ENCODE measurements at places on chromosomes 7 and 10.

GRCh38 chr7:106206826-106207541 is 77.8 kb downstream of the NAMPT start:
- no peaks in the 10 kb centered on the region for H3K36me3 ChIP-seq
- no peak for DNase-seq
- no peak overlapping the region for H3K4me3 ChIP-seq
- H3K27ac ChIP-seq: no peak overlapping the region
- no peaks in the 10 kb centered on the region for H3K4me1 ChIP-seq

DNA sequence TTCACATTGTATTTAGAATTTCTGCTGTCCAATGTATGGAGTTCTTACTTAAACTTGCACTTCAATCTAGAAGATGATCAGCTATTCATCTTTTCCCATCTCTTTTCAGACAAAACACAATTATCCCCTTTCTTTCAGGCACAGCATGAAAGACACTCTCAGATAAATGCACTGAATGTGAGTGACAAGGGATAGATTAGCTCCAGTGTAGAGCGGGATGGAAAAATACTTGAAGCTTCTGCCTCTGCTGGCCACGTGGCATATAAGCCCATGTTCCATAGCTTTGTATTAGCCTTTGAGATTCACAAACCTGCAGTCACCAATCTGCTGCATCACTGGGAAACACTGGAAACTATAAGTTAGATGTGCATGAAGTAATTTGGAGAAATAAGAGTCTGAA is 162.2 kb upstream of the FAM3C start:
- H3K27me3 ChIP-seq: no peaks in the 10 kb centered on the region
- H3K27ac ChIP-seq: no peak overlapping the region
- peak; percentile 8 for DNase-seq
- H3K36me3 ChIP-seq: no peaks in the 10 kb centered on the region
- H3K4me3 ChIP-seq: no peak overlapping the region

GRCh38 chr10:22874189-22874854 is 53.5 kb upstream of the ARMC3 start:
- no peak overlapping the region for H3K4me3 ChIP-seq
- no peak for DNase-seq
- no peaks in the 10 kb centered on the region for H3K27me3 ChIP-seq

- no peak overlapping the region for H3K4me3 ChIP-seq
- no peak for DNase-seq
Measured at GRCh38 chr7:55538538-55538937, 33.8 kb downstream of the VOPP1 start.

DNA sequence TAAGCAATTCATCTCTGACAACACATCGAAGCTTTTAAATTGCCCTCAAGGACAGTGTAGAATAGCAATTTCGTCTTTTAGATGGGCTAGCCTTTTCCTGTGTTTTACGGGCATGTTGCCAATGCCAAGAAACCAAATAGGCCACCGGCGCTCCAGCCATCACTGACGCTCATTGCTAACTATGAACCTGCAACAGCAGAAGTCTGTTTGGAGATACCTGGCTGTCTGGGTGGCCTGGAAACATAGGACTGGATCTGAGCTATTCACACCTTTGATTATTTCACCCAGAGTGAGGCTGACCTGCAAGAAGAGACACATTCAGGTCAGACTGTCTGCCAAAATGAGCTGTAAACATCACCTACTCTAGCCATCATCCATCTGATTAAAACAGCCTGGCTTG is 12.0 kb downstream of the KPNA7 start:
- no peaks in the 10 kb centered on the region for H3K27me3 ChIP-seq
- DNase-seq: no peak
- no peak overlapping the region for H3K4me3 ChIP-seq
- H3K36me3 ChIP-seq: no peaks in the 10 kb centered on the region

DNA sequence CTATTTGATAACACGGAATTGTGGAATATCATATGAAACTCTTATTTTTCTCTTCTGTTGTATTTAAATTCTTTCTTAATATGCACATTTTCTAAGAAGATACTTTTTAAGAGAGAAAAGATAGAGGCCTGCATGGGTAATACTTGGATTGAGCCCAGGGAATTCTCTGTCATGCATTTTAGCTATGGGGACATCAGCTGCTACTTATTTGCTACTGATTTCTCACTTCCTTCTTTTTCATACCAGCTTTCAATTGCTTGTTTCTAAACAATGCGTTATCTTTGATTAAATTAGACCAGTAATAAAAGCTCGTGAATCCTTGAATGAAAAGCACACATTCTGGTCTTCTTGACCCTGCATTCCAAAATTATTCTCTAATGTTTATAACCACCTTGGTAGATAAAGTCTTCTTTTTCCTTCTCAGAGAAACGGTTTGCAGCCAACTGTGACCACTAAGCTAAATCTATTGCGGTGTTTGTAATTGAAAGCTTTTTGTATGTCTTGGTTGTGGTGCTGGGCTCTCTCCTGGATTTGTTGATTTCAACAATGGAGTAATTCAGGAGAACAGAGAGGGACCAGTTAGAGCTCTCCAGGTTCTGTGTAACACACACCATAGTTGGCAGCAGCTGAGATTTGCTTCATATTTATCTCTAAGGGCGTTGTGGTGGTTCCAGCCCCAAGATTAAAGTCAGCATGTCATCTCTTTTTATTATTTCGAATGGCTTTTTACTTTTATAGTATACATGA is 139.3 kb downstream of the PPP1R9A start:
- no peak for DNase-seq
- H3K36me3 ChIP-seq: no peaks in the 10 kb centered on the region
- H3K27me3 ChIP-seq: no peaks in the 10 kb centered on the region
- H3K27ac ChIP-seq: no peak overlapping the region

DNA sequence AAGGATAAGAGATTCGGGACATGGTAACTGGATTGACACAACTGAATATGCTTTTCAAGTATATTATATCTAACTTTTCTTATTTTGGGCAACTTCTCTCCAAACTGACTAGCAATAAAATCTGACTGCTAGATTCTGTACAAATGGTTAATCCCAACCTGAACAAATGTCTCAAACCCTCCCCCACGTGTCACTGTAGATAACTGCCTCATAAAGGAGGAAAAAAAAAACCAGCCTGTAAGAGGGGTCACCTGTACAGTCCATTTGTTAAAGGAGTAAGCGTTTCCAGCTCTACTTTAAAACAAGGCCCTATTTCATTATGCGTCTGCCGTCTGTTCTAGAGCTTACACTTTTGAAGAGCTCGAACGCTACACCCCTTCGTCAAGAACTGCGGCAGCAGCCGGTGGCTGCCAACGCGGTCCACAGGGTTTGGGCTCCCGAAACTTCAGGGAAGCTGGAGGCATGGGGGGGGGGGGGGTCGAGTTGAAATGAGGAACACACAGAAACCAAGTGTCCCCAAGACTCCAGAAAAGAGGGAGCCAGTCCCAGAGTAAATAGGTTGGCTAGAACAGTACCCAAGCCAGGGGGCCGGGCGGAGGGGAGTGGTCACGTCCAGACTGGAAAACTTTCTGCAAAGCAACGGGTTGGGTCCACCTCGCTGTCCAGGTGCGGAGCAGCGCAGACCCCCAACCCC is 492 bp downstream of the COG5 start:
- no peak overlapping the region for H3K27ac ChIP-seq
- no peaks in the 10 kb centered on the region for H3K4me1 ChIP-seq
- no peak for DNase-seq

- no peak overlapping the region for H3K27ac ChIP-seq
- H3K4me1 ChIP-seq: peaks cover 9% of the 10 kb centered on the region
- no peaks in the 10 kb centered on the region for H3K27me3 ChIP-seq
Measured at GRCh38 chr7:2919256-2919655, 75.1 kb upstream of the GNA12 start.

DNA sequence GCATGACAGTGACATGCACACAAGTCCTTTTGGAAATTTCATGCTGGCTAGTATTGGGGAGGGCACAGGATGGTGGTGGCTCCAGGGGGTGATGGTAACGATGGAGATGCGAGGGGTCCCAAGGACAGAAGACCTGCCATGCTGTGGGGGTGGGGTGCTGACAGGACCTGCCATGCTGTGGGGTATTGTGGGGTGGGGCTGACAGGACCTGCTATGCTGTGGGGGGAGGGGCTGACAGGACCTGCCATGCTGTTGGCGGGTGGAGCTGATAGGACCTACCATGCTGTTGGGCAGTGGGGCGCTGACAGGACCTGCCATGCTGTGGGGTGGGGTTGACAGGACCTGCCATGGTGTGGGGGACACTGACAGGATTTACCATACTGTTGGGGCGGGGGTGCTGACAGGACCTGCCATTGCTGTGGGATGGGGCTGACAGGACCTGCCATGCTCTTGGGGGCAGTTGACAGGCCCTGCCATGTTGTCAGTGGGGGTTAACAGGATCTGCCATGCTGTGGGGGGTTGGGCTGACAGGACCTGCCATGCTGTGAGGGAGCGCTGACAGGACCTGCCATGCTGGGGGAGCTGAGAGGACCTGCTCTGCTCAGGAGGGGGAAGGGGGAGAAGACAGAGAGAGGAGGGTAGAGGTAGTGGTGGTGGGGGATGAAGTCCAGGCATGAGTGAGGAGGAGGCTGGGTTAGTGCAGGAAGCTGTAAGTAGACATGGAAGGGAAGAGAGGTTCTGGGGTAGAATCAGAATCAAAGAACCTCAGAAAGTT is 36.2 kb upstream of the RET start:
- H3K27me3 ChIP-seq: no peaks in the 10 kb centered on the region
- peaks cover 10% of the 10 kb centered on the region for H3K4me1 ChIP-seq
- no peaks in the 10 kb centered on the region for H3K36me3 ChIP-seq
- no peak overlapping the region for H3K4me3 ChIP-seq
- H3K27ac ChIP-seq: no peak overlapping the region

GRCh38 chr7:51727441-51727840 is 410.8 kb upstream of the COBL start:
- H3K4me3 ChIP-seq: no peak overlapping the region
- no peak overlapping the region for H3K27ac ChIP-seq
- H3K36me3 ChIP-seq: no peaks in the 10 kb centered on the region
- H3K27me3 ChIP-seq: no peaks in the 10 kb centered on the region
- DNase-seq: no peak

GRCh38 chr10:125231116-125231812 is 70.9 kb upstream of the CTBP2 start:
- peaks cover 14% of the 10 kb centered on the region for H3K4me1 ChIP-seq
- no peaks in the 10 kb centered on the region for H3K36me3 ChIP-seq
- H3K27ac ChIP-seq: no peak overlapping the region
- H3K27me3 ChIP-seq: peaks cover 6% of the 10 kb centered on the region
- peak; percentile 24 for DNase-seq

- no peaks in the 10 kb centered on the region for H3K36me3 ChIP-seq
- H3K4me1 ChIP-seq: peaks cover 5% of the 10 kb centered on the region
- H3K27ac ChIP-seq: no peak overlapping the region
- no peak overlapping the region for H3K4me3 ChIP-seq
- no peaks in the 10 kb centered on the region for H3K27me3 ChIP-seq
- no peak for DNase-seq
Measured at GRCh38 chr10:24991298-24991697, 24.7 kb downstream of the ENKUR start.

DNA sequence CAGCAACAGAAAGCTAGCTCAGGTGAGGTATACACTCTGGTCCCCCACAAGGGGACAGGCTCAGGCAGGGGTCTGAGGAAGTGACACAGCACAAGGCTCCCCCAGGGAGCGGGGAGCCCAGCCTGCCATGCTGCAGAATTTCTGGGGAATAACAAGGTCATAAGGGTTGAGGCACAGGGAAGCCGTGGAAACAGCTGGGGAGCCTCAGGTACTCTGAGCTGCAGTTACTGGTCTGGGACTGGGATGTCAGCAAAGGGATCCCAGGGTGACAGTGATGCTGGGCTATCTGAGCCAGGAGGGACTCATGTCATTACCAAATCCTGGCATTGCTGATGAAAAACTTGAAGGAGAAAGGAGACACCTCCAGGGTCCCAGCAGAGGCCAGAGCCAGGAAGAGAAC is 64.4 kb upstream of the NANOS1 start:
- H3K27ac ChIP-seq: no peak overlapping the region
- H3K4me1 ChIP-seq: no peaks in the 10 kb centered on the region
- no peaks in the 10 kb centered on the region for H3K27me3 ChIP-seq
- DNase-seq: no peak
- no peaks in the 10 kb centered on the region for H3K36me3 ChIP-seq
- no peak overlapping the region for H3K4me3 ChIP-seq

- H3K4me3 ChIP-seq: peak overlapping the region; percentile 39
- peaks cover 30% of the 10 kb centered on the region for H3K4me1 ChIP-seq
- no peaks in the 10 kb centered on the region for H3K27me3 ChIP-seq
- peak overlapping the region; percentile 90 for H3K27ac ChIP-seq
Measured at GRCh38 chr10:21315645-21316220, 209.7 kb downstream of the SKIDA1 start.

DNA sequence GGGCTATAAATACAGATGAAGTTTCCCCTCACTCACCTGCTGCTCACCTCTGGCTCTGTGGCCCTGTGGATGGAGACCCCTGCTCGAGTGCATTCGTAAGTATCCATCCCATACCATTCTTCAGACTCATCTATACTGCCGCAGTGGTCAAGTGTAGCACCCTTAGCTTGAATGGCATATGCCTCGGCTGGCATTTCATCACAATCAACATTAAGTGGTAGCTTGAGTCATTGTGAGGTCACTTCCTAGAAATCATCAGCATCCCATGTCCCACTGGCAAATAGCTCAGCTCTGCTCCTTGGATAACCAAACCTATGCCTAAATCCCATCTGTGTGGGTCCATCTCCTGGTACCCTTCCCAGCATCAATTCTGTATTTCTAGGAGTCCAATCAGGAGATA is 38.2 kb downstream of the MDH2 start:
- no peaks in the 10 kb centered on the region for H3K36me3 ChIP-seq
- no peak overlapping the region for H3K27ac ChIP-seq
- no peak for DNase-seq
- H3K4me3 ChIP-seq: no peak overlapping the region

DNA sequence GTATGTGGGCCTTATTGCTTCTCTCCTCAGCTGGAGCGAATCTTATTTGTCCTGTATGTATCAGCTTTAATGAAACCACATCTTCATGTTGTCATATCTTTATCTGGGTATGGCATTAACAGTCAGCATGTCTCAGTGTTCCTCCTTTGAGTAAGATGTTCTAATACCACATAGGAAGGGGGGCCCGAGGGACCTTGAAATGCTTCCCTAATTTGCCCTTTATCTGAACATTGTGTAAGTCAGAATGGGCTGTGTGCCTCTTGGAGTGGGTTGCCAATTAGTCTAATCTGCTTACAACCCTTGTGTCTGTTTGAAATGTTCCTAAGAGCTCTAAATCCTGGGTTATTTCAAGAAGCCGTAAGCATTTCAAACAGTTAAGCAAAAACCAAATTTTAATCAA is 623.8 kb downstream of the SUGCT start:
- H3K36me3 ChIP-seq: no peaks in the 10 kb centered on the region
- no peak overlapping the region for H3K27ac ChIP-seq
- peaks cover 11% of the 10 kb centered on the region for H3K4me1 ChIP-seq
- no peak for DNase-seq
- H3K4me3 ChIP-seq: no peak overlapping the region

- no peaks in the 10 kb centered on the region for H3K36me3 ChIP-seq
- DNase-seq: no peak
- H3K4me3 ChIP-seq: no peak overlapping the region
- no peak overlapping the region for H3K27ac ChIP-seq
Measured at GRCh38 chr10:122333037-122333436, 41.5 kb upstream of the PLEKHA1 start.

GRCh38 chr10:6144406-6145165 is 55.8 kb downstream of the RBM17 start:
- H3K27ac ChIP-seq: no peak overlapping the region
- H3K4me1 ChIP-seq: peaks cover 32% of the 10 kb centered on the region
- peak overlapping the region; percentile 69 for H3K4me3 ChIP-seq
- H3K27me3 ChIP-seq: no peaks in the 10 kb centered on the region
- peaks cover 10% of the 10 kb centered on the region for H3K36me3 ChIP-seq

- DNase-seq: no peak
- H3K36me3 ChIP-seq: no peaks in the 10 kb centered on the region
- H3K4me3 ChIP-seq: no peak overlapping the region
- no peaks in the 10 kb centered on the region for H3K27me3 ChIP-seq
- no peak overlapping the region for H3K27ac ChIP-seq
Measured at GRCh38 chr10:95267251-95267650, 23.6 kb downstream of the PDLIM1 start.

All from neuronal stem cell (in vitro differentiated cells).